ENCODE measurements at places on chromosomes 3 and 15.

GRCh38 chr3:129122412-129123011 lies 908 bp upstream of the RAB43 start:
- no peak for DNase-seq

DNA sequence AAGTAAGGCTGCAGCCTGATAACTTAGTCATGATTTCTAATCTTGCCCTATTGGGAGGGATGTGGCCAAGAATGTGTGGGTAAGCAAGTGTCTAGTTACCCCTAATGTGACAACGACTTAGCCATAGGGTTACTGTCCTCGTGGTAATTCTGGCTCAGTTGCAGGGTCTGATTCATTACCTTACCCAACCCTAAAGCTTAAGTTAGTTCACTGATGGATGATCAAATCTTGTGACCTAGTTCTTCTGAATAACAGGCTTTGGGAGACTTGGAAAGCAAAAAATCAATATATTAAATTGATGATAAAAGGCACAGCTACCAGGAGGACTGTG lies 1.6 kb upstream of the INTS14 start:
- no peak for DNase-seq

- DNase-seq, result no peak
Observed at GRCh38 chr15:99615460-99615859, 49.7 kb downstream of the MEF2A start.

- DNase-seq, result no peak
Observed at GRCh38 chr3:23685541-23686258, 120.1 kb upstream of the UBE2E1 start.

DNA sequence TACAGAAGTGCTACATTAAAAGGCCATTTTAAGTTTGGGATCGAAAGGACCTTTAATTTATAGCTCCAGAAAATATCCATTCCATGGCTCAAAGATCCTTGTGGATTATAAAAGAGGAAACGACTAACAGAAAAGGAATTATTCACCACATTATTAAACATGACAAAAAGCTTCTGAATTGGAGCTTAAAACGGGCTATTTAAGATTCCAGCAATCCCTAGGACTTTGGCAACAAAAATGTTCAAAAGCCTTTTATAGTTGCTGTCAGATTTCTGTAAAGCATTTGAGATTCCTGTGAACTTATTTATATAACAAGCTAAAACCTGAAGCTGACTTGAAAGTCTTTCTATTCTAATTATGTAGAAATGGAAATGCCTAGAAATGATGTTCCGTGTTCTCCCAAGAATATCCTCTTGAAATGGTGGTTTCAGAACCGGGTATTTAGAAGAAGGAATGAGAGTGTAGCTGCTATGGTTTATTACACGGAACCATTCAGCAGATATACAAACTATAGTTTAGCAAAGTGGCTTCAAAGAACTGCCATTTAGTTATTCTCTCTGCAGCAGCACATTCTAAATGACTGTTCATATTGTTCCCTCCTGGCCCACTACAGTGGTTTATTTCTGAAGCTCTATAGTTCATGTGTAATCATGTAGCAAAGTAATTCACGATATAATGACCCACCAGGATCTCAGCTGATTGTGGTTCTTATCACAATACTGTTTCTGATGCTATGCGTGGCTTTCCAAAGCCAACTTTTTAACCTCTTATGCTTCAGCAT lies 961.7 kb downstream of the FHIT start:
- DNase-seq, result no peak

DNA sequence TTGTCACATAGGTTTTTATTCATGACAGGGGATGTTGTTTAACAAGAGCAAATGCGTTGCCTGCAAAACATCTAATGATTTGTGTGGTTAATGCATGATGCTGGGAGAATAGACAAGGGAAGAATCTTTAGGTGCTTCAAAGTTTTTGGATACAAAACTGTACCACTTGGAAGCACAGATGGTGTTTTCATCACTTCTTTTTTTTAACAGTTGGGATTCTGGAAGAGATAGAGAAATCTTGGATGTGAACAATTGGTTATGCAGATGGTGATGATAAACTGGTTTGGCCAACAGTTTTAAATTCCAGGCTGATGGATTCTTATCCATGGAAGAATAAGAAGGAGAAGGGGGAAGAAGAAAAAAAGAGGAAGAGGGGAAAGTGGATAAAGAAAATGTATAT lies 379.4 kb downstream of the KCNH8 start:
- DNase-seq, result no peak

DNA sequence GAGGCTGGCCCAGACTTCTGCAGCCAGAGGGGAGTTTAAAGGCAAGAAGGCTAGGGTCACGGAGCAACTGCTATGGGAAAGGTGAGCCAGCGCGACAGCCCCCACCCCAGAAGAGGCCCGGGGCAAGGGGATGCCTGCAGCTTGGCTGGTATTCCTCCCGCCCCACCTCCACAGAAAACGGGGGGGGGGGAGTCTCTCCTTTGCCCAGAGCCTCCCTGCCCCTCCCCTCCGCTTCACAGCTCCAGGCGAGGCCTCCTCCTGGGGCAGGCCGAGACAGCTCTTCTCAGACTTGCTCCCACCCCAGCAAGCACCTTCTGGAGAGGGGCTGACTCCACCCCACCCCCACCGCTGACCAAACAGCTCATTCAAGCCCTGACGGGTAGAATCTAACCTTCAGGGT lies 13.4 kb downstream of the ANP32A start:
- DNase-seq, result no peak

DNA sequence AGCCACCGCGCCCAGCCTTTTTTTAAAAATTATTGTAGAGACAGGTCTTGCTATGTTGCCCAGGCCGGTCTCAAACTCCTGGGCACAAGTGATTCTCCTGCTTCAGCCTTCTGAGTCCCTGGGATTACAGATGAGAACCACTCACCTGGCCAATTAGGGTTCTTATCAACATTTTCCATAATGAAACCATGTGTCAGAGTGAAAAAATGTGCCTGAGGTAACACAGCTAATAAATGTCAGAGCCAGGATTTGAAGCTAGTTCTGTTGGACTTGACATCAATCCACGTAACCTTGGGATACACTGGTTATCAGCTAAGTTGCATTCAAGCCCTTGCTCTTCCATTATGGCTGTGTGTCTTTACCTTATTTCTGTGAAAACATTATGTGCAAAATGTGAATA lies 29.1 kb downstream of the CHST14 start:
- DNase-seq, result no peak

DNA sequence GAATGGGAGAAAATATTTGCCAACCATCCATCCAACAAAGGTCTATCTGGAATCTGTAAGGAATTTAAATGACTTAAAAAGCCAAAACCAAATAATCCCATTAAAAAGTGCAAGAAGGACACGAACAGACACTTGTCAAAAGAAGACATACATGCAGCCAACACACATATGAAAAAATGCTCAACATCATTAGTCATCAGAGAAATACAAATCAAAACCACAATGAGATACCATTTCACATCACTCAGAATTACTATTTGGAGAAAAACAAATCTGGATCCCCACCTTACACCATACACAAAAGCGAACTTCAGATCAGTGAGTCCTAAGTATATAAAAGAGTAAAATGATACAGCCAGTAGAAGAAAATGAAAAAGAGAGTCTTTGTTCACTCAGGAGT lies 58.6 kb upstream of the MNS1 start:
- DNase-seq, result no peak

- no peak for DNase-seq
Observed at GRCh38 chr3:113659101-113659541, 37.3 kb downstream of the USF3 start.

- no peak for DNase-seq
Observed at GRCh38 chr3:193573403-193574191, 18.9 kb upstream of the ATP13A4 start.

DNA sequence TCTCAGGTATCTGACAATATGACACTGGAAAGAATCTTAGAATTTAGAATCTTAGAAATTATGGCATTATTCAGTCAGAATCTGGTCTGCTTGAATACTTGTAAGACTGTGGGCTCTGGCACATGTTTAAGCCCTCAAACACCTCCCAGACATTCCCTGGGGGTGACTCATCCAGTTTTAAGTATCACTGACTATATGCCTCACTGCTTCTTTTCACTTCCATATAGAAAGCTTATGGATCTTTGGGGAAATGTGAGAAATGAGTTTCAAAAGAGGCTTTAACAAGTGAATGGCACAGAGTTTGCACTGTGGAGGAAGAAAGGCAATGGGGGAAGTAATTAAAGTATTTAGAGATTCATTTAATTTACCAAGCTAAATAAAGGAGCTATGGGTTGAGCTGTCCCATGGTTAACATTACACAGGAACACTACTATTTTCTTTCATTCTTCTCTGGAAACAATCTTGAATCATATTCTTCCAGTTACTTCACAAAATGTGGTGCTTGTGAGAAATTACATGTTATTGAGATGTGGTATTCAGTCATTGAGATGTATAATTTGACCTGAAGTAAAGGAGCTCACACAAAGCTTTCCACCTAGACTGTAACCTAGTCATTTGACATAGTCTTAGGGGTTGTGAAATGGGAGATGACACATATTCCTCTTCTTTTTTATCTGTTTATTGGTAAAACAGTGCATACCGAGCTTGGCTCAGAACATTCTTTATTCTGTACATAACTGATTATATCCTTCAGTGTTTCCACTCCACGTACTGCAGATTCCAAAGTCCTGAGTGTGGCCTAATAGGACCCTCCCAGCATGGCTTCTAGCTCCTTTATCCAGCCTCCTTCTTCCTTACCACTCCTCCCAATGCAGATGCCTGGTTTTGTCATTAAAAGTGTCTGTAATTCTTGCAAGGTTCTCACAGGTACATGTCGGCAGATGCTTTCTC lies 544.6 kb upstream of the NECTIN3 start:
- DNase-seq, result no peak

DNA sequence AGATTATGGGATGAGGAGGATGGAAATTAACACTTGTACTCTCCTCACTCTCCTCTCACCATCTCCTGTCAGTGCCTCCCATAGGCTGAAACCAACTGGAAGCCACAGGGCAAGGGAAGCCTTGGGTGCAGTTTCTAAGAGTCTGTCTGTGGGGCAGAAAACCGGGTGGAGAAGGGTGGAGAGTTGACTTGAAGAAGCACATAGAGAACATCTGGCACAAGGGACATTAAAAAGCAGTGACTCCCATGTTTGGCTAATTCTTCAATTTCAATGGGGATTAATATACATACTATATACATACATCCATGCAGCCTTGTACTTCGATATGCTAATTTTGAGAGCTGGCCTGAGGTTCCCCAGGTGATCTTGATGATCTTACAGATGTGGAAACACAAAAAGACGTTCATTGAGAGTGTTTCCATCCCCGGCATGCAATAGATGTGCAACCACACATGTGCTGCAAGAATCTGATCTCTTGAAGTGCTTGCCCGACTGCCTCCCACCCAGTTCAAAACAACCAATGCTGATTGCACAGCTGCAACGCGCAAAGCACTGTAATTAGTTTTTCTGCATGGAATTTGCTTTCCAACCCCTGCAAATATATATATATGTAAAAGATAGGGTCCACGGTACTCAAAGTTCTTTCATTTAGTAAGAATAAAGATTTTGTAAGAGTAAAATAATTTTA lies 121.9 kb upstream of the TMC3 start:
- DNase-seq, result no peak

- no peak for DNase-seq
Observed at GRCh38 chr3:152581951-152582350, 253.0 kb upstream of the P2RY1 start.

GRCh38 chr3:37816271-37816670 lies 45.4 kb upstream of the CTDSPL start:
- no peak for DNase-seq

DNA sequence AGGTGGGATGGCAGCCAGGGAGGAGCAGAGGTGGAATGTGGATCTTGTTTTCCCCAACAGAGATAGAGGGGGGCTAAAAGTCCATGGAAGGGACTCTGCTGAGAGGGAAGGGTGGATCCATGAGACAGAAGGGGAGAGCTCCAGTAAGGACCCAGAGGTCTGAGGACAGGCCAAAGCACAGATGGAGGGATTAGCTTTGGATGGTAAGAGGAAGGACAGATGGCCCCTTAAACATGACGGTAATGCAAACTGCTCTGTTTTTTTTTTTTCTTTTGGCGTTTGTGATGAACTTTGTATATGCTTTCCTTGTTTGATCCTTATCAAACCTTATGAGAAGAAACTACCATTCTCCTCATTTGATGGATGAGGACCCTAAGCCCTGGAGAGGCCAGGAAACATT lies 96.2 kb downstream of the IGF1R start:
- no peak for DNase-seq

GRCh38 chr15:65793818-65794104 lies 1.7 kb upstream of the DENND4A start:
- no peak for DNase-seq

DNA sequence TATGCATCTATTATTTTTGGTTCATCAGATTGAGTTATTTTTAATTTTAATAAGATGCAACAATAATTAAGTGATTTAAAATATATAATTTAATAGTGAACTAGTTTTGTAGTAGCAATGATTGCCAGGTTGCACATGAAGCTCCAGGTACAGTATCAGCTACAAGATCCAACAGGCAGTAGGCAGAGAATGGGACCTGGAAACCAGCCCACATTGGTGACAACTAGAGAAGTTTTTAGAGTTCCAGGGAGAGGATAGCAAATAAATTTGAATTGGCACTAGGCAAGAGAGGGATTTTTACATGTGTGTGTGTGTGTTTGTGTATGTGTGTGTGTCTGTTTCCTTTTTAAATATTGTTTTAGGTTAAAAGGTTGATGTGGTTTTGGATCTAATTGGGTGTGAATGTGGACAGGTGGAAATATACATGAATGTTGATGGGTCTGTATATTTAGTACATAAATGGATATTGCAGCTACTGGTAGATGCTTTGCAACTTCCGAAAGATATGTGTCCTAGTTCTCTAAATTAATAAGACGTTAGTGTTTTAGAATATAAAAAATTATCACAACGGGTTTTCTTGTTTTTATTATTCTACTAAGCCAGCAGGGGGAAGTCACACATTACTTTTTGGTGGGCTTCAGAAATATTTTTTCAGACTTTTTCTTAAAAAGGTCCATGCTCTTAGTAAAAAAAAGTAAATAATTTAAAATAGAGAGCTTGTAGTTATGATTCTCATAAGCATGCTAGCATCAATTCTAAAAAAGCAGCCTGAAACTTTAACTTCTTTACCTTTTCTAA lies 110.1 kb upstream of the GBE1 start:
- no peak for DNase-seq

GRCh38 chr3:98326945-98327344 lies 26.7 kb upstream of the OR5K4 start:
- no peak for DNase-seq

GRCh38 chr15:50143255-50143860 lies 24.3 kb upstream of the ATP8B4 start:
- DNase-seq, result no peak

DNA sequence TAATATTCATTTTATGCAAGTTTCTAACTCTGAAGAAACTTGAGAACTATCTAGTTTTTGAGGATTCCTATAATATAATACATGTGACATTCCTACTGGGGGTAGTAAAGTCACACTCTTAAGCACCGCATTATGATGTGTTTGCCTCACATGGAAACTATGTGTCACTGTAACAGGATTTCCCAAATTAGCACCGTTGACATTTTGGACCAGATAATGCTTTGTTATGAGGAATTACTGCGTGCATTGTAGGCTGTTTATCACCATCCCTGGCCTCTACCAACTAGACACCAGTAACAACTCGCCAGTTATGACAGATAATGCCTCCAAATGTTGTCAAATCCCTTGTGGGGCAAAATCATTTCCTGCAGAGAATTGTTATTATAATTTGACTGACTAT lies 267.8 kb downstream of the RAP2B start:
- no peak for DNase-seq
